ENCODE measurements at places on chromosomes 3 and 15. TPM values are rescaled to one million over a fixed set of nuclear protein-coding genes. Genes with fewer than 3 reads are reported as not detected.

DNA sequence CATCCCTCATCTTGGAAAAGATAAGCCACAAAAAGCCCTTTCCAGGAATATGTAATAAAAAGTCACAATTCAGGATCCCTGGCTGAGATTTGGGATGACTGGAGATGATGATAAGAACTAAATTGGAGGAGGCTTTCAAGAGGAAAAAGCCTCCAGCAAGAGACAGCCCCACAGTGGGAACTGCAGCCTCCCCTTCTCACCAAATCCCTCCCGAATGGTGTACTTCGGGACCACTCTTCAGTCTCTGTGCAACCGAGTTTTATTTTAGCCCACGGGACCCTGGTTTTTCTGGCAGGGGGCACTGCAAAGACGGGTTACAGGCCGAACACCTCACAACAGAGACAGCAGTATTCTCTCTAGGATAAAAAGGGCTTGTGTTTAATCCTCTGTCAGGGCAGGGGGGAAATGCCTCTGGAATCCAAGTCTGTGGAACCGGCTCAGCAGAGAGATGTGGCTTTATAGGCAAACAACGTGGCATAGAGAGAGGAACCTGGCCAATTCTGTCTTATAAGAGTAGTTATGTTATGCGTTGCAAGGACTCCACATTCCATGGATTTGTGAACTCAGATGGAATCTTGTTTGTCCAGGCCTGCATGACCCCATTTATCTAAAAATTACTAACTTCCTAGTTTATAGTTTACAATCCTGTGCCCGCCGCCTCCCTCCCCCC lies 1.2 kb upstream of the LMCD1 start:
- DNase-seq, result peak; percentile 31

GRCh38 chr15:62242999-62243398 lies 77.9 kb upstream of the C2CD4B start:
- DNase-seq, result no peak

Gene GRK7
- total RNA-seq, result not detected

GRCh38 chr3:11929531-11929930 lies 74.7 kb upstream of the SYN2 start:
- no peak for DNase-seq

- DNase-seq, result no peak
Observed at GRCh38 chr15:75597667-75598341, 18.7 kb upstream of the PTPN9 start.

Gene MST1R
- 2.0 TPM for total RNA-seq

- no peak for DNase-seq
Observed at GRCh38 chr3:106440672-106441071, 571.9 kb upstream of the CBLB start.

Gene HTR3E
- total RNA-seq, result not detected

- no peak for DNase-seq
Observed at GRCh38 chr3:134328147-134328591, 46.1 kb downstream of the AMOTL2 start.

DNA sequence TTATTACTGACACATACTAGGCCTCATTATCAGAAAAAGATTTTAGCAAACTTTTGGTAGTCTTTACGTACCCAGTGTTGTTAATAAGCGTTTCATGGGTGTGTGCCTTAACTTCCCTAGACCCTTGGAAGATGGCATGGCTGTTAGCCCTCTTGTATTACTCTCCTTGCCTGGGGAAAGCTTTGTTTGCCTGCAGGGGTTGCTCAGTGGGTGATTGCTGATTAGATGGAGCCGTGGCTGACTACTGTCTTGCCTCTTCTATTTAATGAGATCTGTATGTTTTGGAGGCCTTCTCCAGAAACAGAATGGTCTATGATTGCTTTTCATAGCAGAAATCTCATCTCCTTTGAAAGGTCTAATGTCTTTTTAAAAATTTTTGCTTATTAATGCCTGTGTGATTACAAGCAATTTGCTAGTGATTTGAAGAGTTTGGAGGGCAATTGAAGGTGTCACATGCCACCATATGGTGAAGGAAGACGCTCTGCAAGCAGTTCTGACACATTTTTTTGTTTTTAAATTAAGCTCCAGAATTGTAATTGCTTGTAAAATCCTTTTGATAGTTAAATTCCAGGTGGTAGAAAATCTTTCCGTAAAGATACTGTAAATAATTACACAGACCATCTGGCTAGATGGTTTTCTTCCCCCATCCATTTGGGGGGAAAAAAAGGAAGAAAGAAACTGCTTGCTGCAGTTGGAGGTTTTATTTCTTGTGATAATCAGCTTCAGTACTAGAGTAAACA lies 11.4 kb upstream of the C3orf20 start:
- DNase-seq, result no peak

DNA sequence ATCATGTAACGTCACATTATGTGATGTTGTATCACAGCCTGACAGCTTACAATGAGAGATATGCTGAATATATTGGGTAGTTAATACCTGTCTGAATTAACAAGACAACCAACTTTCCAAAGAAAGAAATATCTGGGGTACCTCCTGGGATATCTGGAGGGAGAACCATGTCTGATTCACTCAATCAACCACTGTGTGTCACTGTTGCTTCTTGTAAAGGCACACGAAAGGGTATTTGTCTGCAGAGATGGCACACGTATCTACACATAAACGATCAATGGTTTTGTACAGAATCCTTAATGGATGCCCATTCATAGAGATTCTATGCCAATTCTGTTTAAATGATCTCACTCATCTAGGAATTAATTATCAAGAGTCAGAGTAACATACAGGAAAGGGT lies 252.1 kb upstream of the TMCO5A start:
- no peak for DNase-seq

Gene FMN1
- 14.4 TPM for total RNA-seq

- DNase-seq, result no peak
Observed at GRCh38 chr15:82805994-82806406, at the start of gene FSD2. Gene FSD2 (minus strand): TSS chr15:82806069. CDS start chr15:82787390, 18,679 bp downstream.

DNA sequence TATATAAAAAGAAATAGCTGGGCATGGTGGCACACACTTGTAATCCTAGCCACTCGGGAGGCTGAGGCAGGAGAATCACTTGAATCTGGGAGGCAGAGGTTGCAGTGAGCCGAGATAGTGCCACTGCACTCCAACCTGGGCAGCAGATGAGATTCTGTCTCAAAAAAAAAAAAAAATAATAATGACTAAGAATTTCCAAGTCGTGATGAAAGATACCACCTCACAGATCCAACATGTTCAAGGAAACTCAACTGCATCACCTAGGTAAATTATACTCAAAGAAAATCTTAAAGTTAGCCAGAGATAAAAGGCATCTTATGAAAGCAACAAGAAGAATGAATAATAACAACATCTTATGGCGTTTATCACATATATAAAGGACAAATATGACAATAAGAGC lies 50.1 kb downstream of the DOCK3 start:
- DNase-seq, result no peak

DNA sequence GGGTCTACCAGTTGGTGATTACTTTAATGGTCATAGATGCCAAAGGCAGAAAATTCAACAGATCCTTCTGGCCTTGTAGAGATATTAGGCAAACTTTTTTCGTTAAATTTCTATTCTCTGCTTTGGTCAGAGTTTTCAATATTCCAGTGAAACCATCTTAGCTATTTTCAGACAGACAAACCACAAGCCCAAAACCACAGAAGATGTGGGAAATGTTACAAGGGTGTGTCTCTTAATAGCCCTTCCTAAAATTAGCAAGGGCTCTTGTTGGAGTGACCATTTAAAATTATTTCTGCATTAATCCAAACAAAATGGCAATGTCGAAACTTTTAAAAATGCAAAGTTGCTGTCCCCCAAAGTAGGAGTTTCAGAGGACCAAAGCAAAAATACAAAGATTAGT lies 102.8 kb downstream of the ARRDC4 start:
- no peak for DNase-seq

- DNase-seq, result peak; percentile 62
Observed at GRCh38 chr3:139222100-139222657, 121.6 kb upstream of the MRPS22 start.

All from ovary (tissue), 10 donors.